ENCODE measurements at places on chromosomes 3 and 15.

DNA sequence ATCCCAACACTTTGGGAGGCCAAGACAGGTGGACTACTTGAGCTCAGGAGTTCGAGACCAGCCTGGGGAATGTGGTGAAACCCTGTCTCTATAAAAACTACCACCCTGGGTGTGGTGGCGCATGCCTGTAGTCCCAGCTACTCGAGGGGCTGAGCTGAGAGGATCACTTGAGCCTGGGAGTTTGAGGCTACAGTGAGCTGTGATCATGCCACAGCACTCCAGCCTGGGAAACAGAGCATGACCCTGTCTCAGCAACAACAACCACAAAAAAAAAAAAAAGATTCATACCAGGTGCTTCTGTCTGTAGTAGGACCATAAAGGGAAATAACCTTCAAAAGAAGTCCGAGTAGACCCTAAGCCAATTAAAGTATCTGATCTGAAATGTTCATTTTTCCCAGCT, 94.5 kb downstream of the SERPINI1 start:
- no peak for DNase-seq

- no peak for DNase-seq
Observed at GRCh38 chr3:94089126-94089525, 26.3 kb downstream of the NSUN3 start.

GRCh38 chr3:59654480-59655417, 604.9 kb upstream of the CFAP20DC start:
- no peak for DNase-seq

GRCh38 chr3:52083556-52084087, 27.3 kb upstream of the DUSP7 start:
- no peak for DNase-seq

- peak; percentile 5 for DNase-seq
Observed at GRCh38 chr3:156433910-156434309, 121.0 kb downstream of the SSR3 start.

DNA sequence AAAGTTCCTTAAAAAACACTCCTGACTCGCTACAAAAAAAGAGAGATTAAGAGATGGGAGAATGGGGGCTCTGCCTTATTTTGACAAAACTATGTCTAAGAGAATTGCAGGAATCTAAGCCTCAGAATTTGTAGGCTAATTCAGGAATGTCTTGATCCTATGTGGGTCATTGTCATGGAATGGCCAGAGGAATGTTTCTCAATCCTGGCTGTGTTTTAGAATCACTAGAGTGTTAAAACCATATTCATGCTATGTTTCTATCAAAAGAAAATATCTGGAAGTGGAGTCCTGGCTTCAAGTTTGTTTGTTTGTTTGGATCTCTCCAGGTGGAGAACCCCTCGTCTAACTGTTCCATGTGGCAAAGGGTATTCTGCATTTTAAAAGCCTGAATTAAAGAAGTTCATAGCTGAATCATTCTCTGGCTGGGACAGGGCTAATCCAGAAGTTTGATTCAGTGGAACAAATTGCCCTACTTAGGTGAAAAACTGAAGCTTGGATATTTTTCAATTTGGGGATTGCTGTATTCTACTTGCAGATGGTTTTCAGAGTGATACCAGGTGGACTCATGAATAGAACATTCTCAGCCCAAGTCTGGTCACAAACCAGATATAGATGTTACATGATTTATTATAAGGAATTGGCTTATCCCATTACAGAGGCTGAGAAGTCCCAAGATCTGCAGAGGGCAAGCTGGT, 28.2 kb downstream of the GJD2 start:
- DNase-seq, result peak; percentile 64

DNA sequence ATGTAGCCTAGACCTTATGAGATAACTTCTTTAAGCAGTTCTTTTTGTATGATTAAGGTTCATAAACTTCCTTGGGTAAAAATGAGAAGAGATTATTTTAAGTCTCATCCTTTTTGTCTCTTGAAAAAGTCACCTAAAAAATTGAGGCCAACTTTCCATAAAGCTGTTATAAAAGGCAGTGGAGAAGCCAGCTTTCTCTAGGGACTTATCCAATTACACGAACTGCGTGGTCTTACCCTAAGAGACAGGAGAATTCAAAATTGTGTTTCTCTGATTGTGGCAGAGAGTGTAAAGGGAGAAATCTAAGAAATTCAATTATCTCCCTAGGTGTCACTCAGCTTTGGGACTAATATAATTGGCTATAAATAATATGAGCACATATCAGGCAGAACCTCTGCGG, 262.0 kb downstream of the SHOX2 start:
- no peak for DNase-seq

DNA sequence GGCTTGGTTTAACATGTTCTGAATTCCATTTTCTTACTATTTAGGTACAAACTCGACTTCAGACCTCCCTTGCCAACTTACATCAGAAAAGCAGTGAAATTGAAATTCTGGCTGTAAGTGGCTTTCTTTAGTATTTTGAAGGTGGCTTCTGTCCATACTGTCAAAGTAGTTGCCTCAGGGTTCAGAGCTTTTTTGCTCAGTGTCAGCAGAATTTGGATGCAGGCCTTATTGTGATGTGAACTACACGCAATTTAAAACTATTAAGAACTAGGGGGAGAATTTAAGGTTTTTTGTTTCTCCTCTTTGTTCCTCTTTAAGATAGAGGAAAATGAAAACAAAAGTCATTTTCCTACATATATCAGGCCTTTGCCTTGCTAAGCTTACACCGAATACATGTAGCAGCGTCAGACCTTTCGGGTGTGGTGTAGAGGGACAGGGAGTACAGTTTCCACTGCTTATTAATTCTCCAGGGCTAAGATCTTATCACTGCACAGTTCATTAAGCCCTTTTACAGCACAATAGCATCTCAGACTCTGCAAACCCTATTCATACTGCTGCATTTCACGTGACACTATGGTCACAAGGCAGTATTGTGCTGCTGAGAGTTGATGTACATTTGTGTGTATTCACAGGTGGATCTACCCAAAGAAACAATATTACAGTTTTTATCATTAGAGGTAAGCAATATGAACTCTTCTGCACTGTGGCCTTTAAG, 6.7 kb downstream of the SRP14 start:
- DNase-seq, result no peak
